ENCODE measurements at places on chromosomes 2 and 18.

DNA sequence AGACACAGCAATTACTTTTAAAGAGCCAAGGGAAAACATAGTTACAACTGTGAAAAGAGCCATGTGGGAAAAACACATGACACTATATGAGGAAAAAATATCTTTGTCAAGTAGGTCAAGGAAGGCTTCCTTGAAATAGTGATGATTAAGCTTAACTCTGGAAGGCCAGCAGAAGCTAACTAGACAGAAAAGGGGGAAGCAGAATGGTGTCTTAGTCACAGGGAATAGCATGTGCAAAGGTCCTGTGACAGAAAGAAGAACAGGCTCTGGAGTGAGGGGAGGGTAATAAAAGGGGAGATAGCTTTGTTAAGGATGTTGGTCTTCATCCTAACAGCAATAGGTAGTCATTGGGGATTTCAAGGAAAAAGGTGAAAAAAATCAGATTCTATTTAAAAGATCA is 64.0 kb downstream of the ARHGAP25 start:
- no peak for DNase-seq

DNA sequence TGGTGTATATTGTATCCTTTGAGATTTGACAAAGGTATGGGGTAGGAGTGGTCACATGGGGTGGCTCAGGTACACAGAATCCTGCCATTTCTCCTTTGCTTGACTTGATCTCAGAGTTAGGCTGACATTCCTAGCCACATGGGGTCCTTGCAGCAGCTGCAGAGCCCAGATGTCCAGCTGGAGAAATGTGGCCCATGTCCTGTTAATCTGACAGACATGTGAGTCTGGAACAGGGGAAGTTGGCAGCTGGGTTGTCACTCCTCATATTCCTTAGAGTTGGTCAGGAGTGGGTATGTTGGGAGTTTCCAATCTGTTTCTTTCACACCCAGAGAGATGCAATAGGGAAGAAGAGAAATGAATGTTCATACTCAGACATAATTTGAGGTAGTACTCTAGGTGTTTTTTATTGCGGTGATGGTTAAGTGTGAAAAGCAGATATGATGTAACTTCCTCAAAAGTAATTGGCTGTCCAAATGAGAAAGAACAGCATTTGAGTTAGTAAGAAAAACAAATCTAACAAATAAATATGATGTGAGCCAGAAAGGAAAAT is 402.6 kb upstream of the MEIS1 start:
- DNase-seq: no peak

GRCh38 chr2:55943466-55943865 is 19.9 kb upstream of the EFEMP1 start:
- no peak for DNase-seq

DNA sequence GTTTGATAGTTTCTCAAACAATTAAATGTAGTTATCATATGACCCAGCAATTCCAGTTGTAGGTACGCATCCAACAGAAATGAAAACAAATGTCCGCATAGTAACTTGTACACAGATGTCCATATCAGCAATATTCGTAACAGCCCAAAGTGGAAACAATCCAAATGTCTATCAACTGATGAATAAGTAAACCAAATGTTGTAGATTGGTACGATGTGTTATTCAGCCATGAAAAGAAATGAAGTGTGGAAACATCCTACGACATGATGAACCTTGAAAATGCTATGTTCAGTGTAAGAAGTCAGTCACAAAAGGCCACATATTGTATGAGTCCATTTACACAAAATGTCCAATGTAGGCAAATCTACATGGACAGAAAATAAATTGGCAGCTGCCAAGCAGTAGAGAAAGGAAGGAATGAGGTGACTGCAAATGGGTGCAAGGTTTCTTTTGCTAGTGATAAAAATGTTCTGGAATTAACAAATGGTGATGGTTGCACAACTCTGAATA is 26.9 kb downstream of the GAREM1 start:
- no peak for DNase-seq

GRCh38 chr2:54704688-54705605 is 18.5 kb upstream of the EML6 start:
- no peak for DNase-seq

GRCh38 chr2:143261986-143262385 is 132.8 kb downstream of the ARHGAP15 start:
- DNase-seq: peak; percentile 32

DNA sequence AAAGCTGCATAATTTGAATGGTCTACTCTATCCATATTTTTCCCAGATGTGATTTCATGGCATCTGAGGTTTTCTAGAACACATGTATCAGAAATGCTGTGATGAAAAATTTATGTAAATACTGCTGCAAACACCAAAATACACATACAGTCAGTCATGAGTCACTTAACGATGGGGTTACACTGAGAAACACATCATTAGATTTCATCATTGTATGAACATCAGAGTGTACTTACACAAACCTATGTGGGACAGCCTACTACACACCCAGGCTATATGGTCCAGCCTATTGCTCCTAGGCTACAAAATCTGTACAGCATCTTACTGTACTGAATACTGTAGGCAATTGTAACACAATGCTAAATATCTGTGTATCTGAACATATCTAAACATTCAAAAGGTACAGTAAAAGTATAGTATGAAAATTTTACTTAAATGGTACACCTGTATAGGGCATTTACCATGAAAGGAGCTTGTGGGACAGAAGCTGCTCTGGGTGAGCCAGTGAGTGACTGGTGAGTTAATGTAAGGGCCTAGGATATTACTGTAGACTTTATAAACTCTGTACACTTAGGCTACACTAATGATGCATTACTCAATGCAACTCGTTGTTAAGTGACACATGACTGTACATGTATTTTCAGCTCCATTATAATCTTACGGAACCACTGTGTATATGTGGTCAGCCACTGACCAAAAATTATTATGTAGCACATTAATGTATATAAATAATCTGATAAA is 33.5 kb downstream of the PNO1 start:
- DNase-seq: no peak

DNA sequence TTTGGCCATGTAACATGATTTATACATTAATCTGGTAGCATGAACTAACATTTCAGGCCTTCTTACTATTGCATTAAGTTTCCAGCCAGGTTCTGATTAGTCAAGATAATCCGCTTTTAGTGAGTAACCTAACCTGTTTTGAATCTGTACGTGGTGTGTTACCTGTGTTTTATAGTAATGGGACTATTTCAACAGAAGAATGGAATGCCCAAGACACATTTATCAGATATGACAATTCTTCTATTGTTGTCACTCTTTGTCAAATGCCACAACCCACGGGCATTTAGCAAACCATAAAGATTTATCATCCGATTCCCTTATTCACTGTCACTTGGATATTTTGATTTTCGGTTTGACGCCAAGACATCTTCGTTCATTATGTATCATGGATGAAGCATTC is 117.9 kb downstream of the ETAA1 start:
- DNase-seq: no peak

DNA sequence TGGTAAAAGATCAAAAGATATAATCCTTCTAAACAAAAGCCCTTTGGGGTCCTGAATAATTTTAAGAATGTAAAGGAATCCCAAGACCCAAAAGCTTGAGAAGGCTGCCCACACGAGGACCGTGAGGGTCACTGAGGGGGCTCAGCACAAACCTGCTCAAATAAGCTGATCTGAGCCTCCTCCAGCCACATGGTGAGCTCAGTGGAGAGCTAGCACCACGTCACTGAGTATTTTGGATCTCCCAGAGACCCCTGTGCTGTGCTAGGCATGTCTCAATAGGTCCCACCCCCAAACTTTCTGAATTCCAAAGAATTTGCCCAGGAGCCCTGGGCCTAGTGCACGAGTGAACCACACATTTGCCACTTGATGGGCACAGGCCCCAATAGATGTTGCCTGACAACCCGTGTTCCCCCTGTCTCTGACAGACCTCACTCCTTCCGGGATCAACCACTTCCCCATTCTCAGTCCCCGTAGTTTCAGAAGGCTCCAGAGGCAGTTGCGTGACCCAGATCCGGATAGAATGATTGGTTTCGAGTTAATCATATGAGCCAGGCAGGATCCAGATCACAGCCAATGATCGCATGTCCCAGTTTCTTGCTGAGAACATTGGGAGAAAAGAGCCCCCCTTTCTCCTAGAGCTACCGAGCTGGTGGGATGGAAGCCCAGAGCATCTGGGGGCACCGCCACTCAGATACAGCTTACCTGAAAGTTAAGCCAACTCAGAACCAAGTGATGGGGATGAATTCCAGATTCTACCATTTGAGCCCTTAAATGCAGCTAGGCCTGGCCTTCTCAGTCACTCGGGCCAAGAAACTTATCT is 203.8 kb downstream of the TNS1 start:
- no peak for DNase-seq

DNA sequence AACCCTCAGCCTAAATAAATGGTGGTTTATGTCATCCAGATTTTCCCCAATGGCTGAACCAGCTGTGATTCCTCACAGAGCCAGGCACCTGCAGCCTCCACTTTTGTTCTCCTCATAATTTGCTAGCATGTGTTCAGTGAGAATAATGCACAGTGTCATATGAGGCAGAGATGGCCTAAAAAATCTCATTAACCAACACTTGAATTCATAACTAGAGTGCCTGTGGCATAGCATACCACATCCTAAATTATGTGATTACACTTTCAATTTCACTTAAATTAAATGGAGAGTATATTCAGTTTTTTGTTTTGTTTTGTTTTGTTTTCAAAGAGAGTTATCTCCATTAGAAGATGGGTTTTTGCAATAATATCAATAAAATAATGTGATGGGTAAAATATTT is 488.0 kb downstream of the CBLN2 start:
- no peak for DNase-seq

- no peak for DNase-seq
These were observed 293.1 kb downstream of the CDCA7 start for GRCh38 chr2:173647681-173648311.

Measured in body of pancreas (tissue), 4 donors.